ENCODE measurements at places on chromosomes 1 and 21.

DNA sequence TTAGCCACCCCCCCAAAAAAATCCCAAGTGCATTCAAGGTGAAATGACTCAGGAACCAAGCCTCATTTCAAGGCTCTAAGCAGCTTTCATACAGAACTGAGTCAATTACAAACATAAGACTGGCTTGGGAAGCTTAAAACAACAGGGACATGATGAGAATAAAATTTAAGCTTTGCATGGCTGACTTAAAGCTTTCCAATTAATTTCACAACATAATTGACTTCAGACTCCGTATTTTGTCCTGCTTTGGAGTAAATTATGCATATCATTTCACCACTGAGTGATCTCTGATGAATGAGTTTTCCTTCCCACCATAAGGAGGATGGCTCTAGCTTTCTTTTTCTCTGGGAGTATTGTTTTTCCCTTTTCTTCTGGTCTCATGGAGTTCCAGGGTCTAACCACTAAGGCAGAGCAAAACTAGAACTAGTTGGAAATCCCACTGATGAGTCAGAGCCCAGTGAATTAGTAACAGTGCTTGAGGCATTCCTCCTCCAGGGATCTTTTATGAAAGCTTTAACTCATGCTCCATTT, 72.8 kb downstream of the XCL2 start:
- DNase-seq, result no peak

GRCh38 chr1:53336146-53336545, 8.3 kb upstream of the LRP8 start:
- no peak for DNase-seq

- DNase-seq, result no peak
Measured at GRCh38 chr1:113246929-113247328, 143.4 kb upstream of the MAGI3 start.

- DNase-seq, result no peak
Measured at GRCh38 chr1:85203573-85204171, 2.9 kb upstream of the SYDE2 start.

GRCh38 chr1:71787699-71788098, 494.6 kb downstream of the NEGR1 start:
- no peak for DNase-seq

DNA sequence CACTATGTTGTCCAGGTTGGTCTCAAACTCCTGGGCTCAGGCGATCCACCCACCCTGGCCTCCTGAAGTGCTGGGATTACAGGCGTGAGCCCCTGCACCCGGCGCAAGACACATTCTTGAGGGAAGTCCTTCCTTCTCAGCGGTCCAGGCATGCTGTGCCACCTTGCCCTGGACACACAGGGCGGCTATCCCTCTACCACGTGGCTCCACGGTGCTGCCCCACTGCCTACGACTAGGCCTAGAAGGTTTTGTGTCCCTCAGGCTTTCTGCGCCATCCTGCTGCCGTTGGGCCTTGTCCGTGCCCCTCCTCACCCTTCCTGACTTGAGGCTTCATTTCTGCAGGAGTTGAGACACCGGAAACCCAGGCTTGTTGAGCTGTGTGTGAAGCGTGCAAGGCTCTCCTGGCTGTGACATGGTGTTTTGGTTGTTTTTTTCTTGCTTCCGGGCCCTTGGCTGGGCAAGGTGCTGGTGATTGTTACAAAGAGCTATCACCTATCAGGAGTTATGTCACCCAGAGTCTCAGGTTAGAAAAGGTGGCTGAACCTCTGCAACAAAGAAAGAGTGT, 13.9 kb downstream of the C1orf174 start:
- no peak for DNase-seq

- peak; percentile 22 for DNase-seq
Measured at GRCh38 chr1:207619871-207620542, 24.9 kb upstream of the CR1L start.

GRCh38 chr1:107183011-107183410, 42.2 kb downstream of the NTNG1 start:
- no peak for DNase-seq

- DNase-seq, result no peak
Measured at GRCh38 chr1:147169840-147170674, 2.2 kb downstream of the PRKAB2 start.

DNA sequence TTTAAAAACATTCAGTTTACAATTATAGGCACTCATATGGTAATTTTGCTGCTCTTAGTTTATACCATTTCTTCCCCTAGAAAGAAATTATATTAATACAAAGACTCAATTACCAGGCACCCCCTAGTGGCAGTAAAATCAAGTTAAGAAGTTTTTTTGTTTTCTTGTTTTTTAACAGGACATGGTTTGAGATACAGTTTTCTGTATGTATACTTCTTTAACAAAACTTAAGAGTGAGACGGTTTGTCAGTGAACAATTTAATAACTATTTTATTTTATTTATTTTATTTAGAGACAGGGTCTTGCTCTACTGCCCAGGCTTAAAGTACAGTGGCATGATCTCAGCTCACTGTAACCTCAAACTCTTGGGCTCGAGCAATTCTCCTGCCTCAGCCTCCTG, 224.6 kb downstream of the FAF1 start:
- DNase-seq, result no peak

GRCh38 chr1:23452011-23452411, 27.5 kb upstream of the TCEA3 start:
- DNase-seq, result no peak

DNA sequence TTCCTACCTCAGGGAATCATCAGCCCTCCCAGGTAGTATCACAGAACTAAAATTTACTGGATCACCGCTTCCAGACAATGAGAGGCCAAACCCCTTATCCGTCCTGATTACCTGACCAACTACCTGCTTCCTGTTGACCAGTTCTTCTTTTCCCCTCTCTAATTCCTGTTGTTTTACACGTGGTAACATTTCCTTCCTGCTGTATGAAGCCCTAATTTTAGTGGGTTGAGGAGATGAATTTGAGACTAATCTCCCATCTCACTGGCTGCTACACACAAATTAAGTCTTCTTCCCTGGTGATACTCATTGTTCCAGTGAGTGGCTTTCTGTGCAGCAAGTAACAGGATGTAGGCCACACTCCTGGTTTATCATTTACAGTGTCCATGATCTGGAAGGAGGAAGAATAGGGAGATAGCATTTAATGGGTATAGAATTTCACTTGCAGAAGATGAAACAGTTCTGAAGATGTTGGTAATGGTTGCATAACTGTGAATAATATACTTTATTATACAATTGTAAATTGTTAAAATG, 2112.9 kb downstream of the NCAM2 start:
- no peak for DNase-seq

DNA sequence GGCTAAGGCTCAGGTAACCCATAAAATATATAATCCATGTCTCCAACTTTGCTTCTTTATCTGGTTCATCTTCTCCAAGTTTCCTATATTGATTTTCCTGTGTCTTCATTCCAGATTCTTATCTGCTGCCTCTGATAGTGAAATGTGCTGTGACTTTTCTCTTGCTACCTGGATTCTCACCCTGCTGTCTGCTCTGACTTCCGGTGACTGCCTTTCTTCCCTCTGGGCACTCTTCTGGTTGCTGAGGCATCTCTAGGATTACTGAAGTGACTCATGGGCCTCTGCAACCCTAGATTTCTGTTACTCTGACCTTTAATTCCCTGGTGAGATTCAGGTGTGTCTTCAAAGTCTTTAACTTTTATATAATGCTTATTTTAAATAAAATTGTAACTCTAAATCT, 46.9 kb downstream of the GIPC2 start:
- no peak for DNase-seq

DNA sequence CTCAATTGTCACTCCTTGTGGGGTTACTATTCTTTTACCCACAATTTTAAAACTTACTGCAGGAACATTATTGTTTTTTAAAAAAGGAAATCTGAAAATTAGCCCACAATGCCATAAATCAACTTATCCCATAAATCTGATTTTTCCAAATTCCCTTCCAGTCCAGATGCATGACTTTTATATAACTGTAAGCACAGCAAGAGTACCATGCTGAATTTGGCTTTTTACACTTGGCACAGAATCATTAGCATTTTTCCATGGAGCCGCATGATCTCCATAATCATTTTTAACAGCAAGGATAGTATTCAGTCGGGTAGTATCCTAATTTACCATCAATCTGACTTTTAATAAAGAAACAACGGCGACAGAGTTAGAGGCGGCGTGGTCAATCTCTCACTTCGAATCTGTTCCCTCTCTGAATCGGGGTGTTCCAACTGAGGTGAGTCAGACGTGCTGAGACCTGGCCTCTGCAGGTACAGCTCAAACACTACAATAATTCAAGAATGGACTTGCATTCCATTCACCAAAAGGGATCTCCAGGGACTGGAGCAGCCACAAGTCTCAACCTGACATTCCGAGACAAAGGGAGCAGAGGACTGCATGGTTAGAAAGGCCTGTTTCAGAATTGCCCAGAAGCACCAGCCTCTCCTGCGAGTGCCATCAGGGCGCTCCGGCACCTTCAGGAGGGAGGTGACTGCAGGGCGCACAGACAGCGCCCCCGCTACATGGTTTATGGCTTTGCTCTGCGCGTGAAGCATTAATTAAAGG, 48.9 kb downstream of the SLC66A1 start:
- DNase-seq, result no peak

DNA sequence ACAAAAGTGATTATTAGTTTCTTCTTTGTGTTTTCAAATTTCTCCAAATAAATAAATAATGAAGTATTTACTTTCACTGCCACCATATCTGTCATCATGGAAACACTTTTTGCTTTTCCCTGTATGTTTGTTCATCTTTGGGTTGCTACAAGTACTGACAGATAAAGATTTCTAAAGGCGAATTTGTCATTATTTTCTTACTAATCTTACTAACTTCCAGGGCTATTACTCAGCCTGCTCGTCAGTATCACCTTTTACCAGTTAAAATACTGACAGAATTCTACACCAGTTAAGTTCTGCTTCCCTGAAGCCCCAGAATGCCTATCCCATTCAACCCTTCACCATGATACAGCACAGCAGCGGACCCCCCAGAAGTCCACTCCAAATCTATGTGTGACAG, 106.1 kb downstream of the CDC42BPA start:
- no peak for DNase-seq

GRCh38 chr1:202286622-202287097, 55.1 kb downstream of the UBE2T start:
- DNase-seq, result no peak

- DNase-seq, result no peak
Measured at GRCh38 chr1:30373471-30374399, 349.6 kb downstream of the MATN1 start.

DNA sequence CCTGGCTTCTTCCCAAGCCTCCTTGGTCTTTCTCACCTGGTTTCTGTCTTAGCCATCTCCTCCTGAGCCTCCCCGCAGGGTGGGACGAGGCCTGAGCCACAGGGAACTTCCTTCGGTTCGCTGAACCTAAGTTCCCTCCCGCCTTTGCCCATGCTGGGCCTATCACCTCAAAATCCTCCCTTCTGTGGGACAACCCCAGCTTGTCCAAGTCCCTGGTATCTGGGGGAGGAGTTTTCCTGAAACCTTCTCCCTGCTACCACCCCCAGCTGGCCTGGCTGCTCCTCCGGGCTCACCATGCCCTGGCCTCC, 27.7 kb upstream of the VPS13D start:
- DNase-seq, result no peak

DNA sequence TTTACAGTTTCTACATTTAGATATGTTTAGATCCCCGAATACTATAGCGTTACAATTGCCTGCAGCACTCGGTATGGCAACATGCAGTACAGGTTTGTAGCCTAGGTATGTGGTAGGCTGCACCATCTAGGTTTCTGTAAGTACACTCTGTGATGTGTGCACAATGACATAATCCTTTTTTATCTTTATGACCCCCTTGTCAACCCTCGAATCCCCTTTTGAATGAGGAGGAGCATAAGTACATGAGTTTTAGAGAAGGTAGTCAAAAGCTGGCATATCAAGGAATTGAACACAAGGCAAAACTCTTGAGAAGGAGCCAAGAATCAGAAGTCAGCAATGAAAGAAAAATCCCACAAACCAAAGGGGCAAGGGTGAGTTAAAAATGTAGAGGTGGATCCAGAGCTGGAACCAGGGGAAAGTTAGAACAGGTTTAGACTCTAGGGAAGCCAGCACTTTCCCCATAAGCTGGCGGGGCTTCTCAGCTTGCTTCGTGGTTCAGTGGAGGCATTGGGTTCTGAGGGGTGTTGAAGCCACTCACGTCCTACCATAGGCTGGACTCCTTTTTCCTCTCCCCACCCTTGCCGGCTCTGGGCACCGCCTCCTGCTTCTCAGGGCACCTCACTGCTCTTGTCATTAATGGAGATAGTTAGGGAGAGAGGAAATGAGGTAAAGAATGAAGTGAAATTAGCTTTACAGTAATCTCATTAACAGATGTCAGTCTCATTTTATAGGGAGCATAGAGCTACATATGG, 31.3 kb downstream of the OLFML3 start:
- no peak for DNase-seq

DNA sequence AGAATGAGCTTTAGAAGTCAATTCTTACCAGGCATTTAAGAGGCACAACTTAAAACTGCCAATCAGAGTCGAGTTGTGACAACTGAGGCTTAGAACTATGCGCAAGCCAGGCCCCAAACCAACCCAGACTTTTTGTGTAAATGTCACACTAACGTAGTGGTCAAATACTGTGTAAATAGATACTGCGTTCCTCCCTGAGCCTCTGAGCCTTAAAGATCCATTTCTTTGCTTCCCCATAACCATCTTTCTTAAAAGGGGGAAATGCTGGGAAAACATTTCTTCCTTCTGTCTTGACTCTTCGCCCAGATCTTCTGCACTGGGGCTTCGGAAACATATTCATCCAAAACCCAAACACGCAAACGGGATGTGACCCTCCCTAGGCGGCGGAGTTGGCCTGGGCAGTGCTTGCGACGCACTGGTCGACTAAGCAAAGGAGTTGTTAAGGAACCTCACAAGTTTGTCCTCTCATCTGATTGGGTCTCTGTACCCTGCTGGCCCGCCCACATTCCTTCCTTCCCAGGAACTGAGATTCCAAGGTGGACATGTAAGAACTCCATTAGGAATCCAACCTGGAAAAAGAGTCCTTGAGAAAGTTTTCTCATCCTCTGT, 2.6 kb downstream of the ADAMTS5 start:
- no peak for DNase-seq

DNA sequence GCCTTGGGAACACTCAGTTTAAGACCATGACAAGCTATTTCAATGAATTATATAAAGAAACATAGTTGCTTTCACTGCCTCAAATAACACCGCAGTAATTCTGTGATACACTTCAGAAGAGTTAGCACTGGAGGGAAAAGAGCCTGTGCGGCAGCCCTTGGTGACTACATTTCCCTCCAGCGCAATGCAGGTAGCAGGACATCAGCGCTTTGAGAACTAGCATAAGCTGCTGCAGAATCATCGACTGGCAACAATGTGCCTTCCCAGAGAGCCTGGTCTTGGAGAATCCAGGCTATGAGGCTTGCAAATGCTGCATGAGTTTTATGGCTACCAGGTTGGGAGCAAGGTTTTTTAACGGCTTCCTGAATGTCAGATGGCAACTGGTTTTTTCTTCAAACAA, 7.5 kb downstream of the NRIP1 start:
- no peak for DNase-seq

GRCh38 chr21:45596704-45597318, 46.7 kb upstream of the PCBP3 start:
- peak; percentile 79 for DNase-seq

Data from GM19239 (cell line).